ENCODE measurements at places on chromosomes 11 and 22. TPM values are rescaled to one million over a fixed set of nuclear protein-coding genes. Genes with fewer than 3 reads are reported as not detected.

The SNX32 gene
- total RNA-seq, result 6.1 TPM

The ANKK1 gene
- not detected for total RNA-seq

The CPSF7 gene
- 15.5 TPM for total RNA-seq

DNA sequence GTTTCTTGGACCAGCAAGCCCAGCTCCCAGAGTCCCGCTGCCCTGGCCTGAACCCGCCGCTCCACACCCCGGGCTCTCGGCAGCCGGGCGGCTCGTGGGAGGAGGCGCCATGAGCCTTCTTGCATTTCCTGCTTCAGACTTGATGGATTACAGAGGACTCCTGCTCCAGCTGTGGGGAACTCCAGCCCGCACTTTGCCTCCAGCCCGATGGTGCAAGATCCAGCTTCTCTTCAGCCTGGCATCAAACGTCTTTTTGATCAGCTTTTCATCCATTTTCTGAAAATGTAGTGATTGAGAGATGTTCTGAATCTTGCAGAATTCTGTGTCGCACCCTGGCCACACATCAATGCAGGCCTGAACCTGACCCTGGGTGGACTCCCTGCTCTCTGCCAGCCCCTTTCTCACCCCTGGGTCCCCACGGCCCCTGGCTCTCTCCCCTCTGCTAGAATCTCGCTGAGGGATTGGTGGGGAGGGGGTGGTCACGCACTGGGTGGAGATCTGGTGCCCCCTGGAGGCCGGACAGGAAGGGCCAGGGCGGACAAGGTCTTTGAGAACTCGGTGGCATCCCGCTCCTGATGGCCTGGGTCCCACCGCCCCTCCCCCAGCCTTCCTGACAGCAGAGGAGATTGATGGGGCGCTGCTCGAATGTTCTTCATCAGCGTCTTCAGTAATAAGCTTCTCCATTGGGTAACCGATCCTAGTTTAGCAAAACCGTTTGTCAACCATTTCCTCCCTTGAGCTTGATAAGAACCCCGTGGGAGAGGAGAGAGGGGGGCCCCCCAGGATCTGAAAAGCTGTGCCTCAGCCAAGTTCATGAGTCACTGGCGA, 12.1 kb upstream of the NFAM1 start:
- peak; percentile 83 for DNase-seq

GRCh38 chr22:44575381-44576268, 77.6 kb upstream of the RTL6 start:
- DNase-seq, result no peak

- no peak for DNase-seq
Measured at GRCh38 chr11:74485868-74486267, 7.7 kb downstream of the LIPT2 start.

- DNase-seq, result peak; percentile 99
Measured at GRCh38 chr11:798093-798713, at the start of gene SLC25A22. SLC25A22 (minus strand) TSS chr11:798281; CDS start chr11:795006, 3,275 bp downstream.
